NCI-H460 (cell line): ENCODE measurements at places on chromosomes 1 and 21. TPM values are rescaled to one million over a fixed set of nuclear protein-coding genes. Genes with fewer than 3 reads are reported as not detected.

The MYOG gene
- total RNA-seq = not detected in 2 replicates

The DEPDC1 gene
- 181 and 192 TPM in 2 replicates for total RNA-seq

The FGR gene
- total RNA-seq = not detected in 2 replicates

The PARS2 gene
- 4.8 and 5.4 TPM in 2 replicates for total RNA-seq

The TMEM125 gene
- total RNA-seq = not detected in 2 replicates

The ATP5PB gene
- 321 and 361 TPM in 2 replicates for total RNA-seq

The NBPF19 gene
- 5.7 and 7.9 TPM in 2 replicates for total RNA-seq

The MPL gene
- not detected in 2 replicates for total RNA-seq

The LRRC53 gene
- not detected in 2 replicates for total RNA-seq

The OLFM3 gene
- total RNA-seq = 0.05 and 0.17 TPM in 2 replicates

The MUTYH gene
- 10.1 and 10.9 TPM in 2 replicates for total RNA-seq

The CD2 gene
- not detected in 2 replicates for total RNA-seq

The RXRG gene
- total RNA-seq = not detected in 2 replicates

The ACBD3 gene
- total RNA-seq = 50.2 and 59.0 TPM in 2 replicates

The C8A gene
- total RNA-seq = not detected in 2 replicates

The E2F2 gene
- total RNA-seq = 3.4 and 3.9 TPM in 2 replicates

The PRCC gene
- total RNA-seq = 52.0 and 67.4 TPM in 2 replicates

The PRDX1 gene
- 1,806 and 1,917 TPM in 2 replicates for total RNA-seq

The C21orf58 gene
- total RNA-seq = 4.4 TPM in 2 replicates

The CELA3A gene
- total RNA-seq = not detected in 2 replicates

The SHISA4 gene
- total RNA-seq = 11.4 and 12.1 TPM in 2 replicates

The IVL gene
- total RNA-seq = not detected in 2 replicates

The DPT gene
- not detected in 2 replicates for total RNA-seq

The LCE1E gene
- not detected in 2 replicates for total RNA-seq

The MPZ gene
- 54.3 and 54.9 TPM in 2 replicates for total RNA-seq

The LAMB3 gene
- 19.1 and 19.7 TPM in 2 replicates for total RNA-seq

The PCBP3 gene
- 24.1 and 24.2 TPM in 2 replicates for total RNA-seq

The ATXN7L2 gene
- 3.1 TPM in 2 replicates for total RNA-seq

The MROH9 gene
- not detected in 2 replicates for total RNA-seq

The PLEKHN1 gene
- total RNA-seq = 0.43 and 0.84 TPM in 2 replicates

The TDRKH gene
- 7.1 and 10.9 TPM in 2 replicates for total RNA-seq

The VWA5B1 gene
- not detected in 2 replicates for total RNA-seq

The ZNF593OS gene
- not detected in 2 replicates for total RNA-seq

The C1orf21 gene
- total RNA-seq = 11.0 and 12.0 TPM in 2 replicates

The FAM131C gene
- 3.0 and 3.8 TPM in 2 replicates for total RNA-seq

The VAMP4 gene
- total RNA-seq = 8.5 and 10.0 TPM in 2 replicates

The C1QC gene
- not detected in 2 replicates for total RNA-seq

The RBP7 gene
- total RNA-seq = 0.49 and 0.62 TPM in 2 replicates

The ZNF683 gene
- not detected in 2 replicates for total RNA-seq

The VHLL gene
- not detected in 2 replicates for total RNA-seq

The YBX1 gene
- total RNA-seq = 1,027 and 1,037 TPM in 2 replicates

The AKNAD1 gene
- total RNA-seq = 0.75 and 1.5 TPM in 2 replicates

The S100A7A gene
- not detected in 2 replicates for total RNA-seq

The CACNA1S gene
- not detected in 2 replicates for total RNA-seq

The TRNP1 gene
- total RNA-seq = 1.1 and 2.1 TPM in 2 replicates

The GNG4 gene
- total RNA-seq = 0.25 and 0.87 TPM in 2 replicates

The FAM167B gene
- not detected in 2 replicates for total RNA-seq

The TSPAN2 gene
- 0.05 TPM in 1 of 2 replicates, not detected in the other for total RNA-seq

The KCNK2 gene
- 14.7 and 16.4 TPM in 2 replicates for total RNA-seq

The PPIAL4G gene
- not detected in 2 replicates for total RNA-seq

The LEMD1 gene
- total RNA-seq = not detected in 2 replicates

The SCNM1 gene
- 95.3 and 96.9 TPM in 2 replicates for total RNA-seq

The IQGAP3 gene
- total RNA-seq = 27.6 and 28.7 TPM in 2 replicates

The FAM110D gene
- not detected in 2 replicates for total RNA-seq

The ITLN1 gene
- not detected in 2 replicates for total RNA-seq

The ROR1 gene
- total RNA-seq = 1.3 and 1.6 TPM in 2 replicates
